ENCODE measurements at places on chromosomes 2 and 18.

GRCh38 chr2:95051626-95052025, 26.1 kb downstream of the MAL start:
- no peak for DNase-seq

DNA sequence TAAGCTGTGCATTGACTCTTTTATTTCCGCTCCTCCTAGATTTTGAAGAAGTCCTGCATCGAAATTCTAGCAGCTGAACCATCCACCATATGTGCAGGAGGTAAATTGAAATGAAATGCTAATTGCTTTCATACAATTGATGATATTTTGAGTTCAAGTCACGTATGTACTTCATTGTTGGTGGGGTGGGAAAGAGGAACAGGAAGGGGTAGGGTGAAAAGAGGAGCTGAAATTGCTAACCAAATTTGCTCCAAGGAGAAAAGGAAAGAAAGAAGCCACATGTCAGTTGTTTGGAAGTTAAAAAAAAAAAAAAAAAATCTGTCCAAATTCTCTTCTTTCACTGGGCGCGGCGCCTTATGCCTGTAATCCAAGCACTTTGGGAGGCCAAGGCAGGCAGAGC, 77.8 kb downstream of the ANTXR1 start:
- no peak for DNase-seq

GRCh38 chr2:3151153-3151918, 226.3 kb downstream of the EIPR1 start:
- DNase-seq: no peak

DNA sequence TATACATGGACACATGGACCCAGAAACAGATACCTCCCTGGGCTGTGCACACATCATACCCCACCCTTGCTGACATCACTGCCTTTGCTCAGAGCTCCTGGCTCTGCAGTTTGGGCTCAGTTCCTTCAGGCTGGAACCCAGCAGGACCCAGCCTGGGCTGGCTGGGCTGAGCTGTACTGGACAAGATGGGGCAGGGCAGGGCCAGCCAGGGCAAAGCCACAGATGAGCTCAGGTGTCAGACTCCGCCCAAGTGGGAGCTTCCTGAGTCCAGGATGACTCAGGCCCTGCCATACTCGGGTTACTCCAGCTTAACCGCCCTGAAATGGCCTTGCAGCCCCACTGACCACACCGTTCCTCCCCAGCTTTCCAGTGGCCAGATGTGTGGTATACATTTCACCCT, 284.9 kb downstream of the OSR1 start:
- no peak for DNase-seq

- DNase-seq: no peak
Observed at GRCh38 chr2:57698935-57699449, 347.6 kb upstream of the VRK2 start.
